ENCODE measurements at places on chromosomes 1 and 21. TPM values are rescaled to one million over a fixed set of nuclear protein-coding genes. Genes with fewer than 3 reads are reported as not detected.

Gene ITLN1
- total RNA-seq = 0.29 TPM

Gene CYP4B1
- 6.7 TPM for total RNA-seq

Gene SPRR2A
- total RNA-seq = not detected

Gene SLC44A3
- 53.8 TPM for total RNA-seq

Gene KRTAP19-6
- total RNA-seq = not detected

Gene FMO2
- total RNA-seq = 3.5 TPM

Gene KCNAB2
- 16.1 TPM for total RNA-seq

Gene TFAP2E
- 0.66 TPM for total RNA-seq

Gene RGL1
- total RNA-seq = 13.1 TPM

Gene NBPF6
- not detected for total RNA-seq

Gene NTMT2
- total RNA-seq = not detected

Gene OR2M5
- total RNA-seq = not detected

Gene ZNF695
- 0.06 TPM for total RNA-seq

Gene GPR61
- total RNA-seq = 0.29 TPM

Gene LRRC39
- total RNA-seq = 0.92 TPM

Gene CSDE1
- 523 TPM for total RNA-seq

Gene AMY1C
- not detected for total RNA-seq

Gene CAMK2N1
- total RNA-seq = 140 TPM

Gene ZYG11B
- 38.7 TPM for total RNA-seq

Gene LRRC3
- 15.6 TPM for total RNA-seq

Gene FMO4
- total RNA-seq = 3.6 TPM

Gene FCGR3B
- 2.0 TPM for total RNA-seq

Gene CELA2A
- 1.8 TPM for total RNA-seq

Gene NECTIN4
- 20.3 TPM for total RNA-seq

Gene RAD54L
- total RNA-seq = 0.81 TPM

Gene MAPKAPK2
- total RNA-seq = 168 TPM

Gene ST6GALNAC3
- total RNA-seq = 5.9 TPM

Gene OR2T27
- total RNA-seq = not detected
